C1 segment of cervical spinal cord (tissue), 14 donors: ENCODE measurements at places on chromosomes 13 and 19.

GRCh38 chr19:5932609-5933262 lies 18.7 kb downstream of the CAPS start:
- peak; percentile 14 for DNase-seq

DNA sequence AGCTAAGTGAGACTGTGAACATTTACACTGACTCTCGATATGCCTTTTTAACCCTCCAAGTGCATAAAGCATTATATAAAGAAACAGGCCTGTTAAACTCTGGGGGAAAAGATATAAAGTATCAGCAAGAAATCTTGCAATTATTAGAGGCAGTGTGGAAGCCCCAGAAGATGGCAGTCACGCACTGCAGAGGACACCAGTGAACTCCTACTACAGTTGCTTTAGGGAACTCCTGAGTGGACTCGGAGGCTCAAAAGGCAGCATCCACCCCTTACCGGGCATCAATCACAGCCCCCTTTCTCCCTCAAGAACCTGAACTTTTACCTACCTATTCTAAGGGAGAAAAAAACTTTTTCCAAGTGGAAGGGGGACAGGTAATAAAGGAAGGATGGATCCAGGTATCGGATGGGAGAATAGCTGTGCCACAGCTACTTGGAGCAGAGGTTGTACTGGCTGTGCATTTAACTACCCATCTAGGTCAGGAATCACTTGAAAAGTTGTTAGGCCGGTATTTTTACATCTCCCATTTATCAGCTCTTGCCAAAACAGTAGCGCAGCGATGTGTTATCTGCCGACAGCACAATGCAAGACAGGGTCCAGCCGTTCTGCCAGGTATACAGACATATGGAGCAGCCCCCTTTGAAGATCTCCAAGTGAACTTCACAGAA lies 80.1 kb downstream of the ZNF486 start:
- peak; percentile 14 for DNase-seq

DNA sequence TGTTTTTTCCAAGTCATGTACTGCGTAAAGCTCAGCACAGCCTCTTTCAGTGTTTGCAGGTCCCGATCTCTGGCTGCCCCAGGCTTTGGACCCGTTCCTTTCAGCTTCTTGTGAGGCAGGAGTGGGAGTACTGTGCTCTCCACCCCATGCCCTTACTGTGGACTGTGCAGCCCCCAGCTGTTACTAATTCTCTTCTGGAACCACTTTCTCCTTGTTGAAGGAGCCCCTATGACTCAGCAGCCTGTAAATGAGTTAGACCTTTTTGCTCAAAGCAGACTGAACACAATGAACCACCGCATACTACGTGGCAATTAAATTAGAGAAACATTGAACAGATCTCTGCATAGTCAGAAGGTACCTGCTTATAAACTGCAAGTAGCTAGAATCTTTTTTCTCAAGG lies 39.0 kb downstream of the SERTM1 start:
- no peak for DNase-seq

GRCh38 chr13:92941167-92941566 lies 285.4 kb upstream of the GPC6 start:
- no peak for DNase-seq

DNA sequence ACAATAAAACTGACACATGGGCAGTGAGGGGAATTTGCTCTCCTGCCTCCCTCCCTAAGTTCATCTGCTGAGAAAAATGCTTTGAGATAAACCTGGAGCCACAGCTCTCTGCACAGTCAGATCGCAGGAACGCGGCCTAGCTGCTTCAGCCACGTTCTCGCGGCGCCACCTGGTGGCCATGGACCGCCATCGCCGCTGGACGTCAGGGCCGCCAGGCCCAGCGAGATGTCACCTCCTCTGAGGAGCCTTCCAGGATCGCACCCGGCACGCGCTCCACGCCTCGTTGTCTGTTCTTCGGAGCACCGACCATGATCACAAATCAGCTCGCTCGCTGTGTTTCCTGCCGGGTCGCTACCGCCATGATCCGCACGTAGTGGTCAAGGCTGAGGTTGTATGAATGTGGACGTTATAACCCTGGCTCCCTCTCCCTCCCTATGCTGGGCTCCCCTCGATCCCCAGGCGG lies 20.6 kb upstream of the USP29 start:
- peak; percentile 21 for DNase-seq

DNA sequence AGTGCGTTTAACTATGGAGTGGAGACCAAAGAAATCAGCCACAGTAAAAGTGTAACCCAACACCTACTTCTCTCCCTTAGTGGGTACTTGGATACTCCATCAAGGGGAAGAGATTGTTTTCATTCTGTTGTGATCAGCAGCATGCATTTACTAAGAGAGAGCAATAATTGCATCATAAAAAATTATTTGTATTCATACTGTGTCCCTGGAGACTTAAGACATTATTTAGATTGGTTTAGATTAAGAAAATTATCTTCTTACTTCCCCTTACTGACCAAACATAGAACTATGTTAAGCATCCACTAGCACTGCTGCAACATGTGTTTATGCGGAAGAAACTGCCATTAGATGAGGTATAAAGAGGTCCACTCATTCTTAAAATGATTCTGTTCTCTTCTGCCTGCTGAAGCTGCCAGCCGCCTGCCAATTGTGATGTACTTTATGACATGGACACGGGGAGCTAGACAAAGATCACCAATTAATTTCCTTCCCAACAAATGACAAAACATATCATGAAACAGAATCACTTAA lies 738.5 kb downstream of the DIAPH3 start:
- no peak for DNase-seq

DNA sequence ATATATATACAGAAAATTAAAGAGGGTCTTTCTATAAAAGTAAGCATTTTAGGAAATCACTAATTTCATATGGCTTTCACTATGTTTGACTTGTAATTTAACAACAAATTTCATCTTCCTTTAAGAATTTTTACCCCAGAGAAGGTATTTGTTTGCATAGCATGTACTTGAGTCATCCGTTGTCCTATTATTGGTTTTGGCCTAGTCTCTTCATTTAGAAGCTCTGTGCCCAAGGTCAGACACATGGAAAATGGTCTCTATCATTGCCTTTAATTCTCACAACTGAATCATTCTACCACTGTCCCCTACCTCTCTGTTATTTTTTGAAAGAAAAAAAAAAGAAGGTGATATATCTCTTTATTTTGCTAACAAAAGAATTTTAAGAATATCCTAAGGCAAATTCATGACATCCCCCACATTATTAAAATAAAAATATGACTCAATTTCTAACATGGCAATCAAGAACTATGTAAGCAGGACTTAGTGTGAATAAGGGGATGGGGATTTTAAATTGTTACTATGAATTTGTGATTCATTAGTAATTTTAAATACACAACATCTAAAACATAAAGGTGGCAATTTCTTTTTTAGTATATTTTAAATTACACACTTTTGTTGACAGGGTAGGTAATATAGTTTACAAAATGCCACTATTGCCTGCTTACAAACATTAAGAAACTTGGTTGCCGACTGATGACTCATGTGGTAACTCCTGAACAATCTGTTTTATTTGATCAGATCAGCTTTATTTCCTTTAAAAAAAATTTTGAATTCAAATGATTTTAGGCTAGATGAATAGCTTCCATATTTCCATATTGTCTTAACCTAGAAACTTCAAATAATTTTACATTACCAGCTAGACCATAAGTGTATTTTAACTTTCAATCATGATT lies 13.9 kb downstream of the SLITRK5 start:
- no peak for DNase-seq

DNA sequence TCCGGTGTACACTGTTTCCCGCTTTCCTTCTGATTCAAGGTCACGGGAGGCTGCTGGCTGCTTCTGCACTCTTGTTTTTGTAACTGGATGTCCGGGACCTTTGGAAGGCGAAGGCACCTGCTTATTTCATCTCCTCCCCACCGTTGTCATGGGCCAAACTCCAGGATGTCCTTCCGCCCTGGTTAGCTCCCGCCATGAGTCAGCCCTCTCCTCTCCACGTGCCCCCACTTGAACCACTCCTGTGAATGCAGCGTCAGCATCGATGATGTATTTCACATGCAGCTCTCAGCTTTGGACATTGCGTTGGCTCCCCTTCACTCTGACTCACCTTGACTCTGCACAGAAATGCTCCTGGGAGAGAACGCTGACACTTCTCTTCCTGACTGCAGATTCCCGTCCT lies 5.5 kb upstream of the GALP start:
- no peak for DNase-seq

- DNase-seq: no peak
These were observed 13.2 kb downstream of the SPINT2 start for GRCh38 chr19:38277549-38277948.

DNA sequence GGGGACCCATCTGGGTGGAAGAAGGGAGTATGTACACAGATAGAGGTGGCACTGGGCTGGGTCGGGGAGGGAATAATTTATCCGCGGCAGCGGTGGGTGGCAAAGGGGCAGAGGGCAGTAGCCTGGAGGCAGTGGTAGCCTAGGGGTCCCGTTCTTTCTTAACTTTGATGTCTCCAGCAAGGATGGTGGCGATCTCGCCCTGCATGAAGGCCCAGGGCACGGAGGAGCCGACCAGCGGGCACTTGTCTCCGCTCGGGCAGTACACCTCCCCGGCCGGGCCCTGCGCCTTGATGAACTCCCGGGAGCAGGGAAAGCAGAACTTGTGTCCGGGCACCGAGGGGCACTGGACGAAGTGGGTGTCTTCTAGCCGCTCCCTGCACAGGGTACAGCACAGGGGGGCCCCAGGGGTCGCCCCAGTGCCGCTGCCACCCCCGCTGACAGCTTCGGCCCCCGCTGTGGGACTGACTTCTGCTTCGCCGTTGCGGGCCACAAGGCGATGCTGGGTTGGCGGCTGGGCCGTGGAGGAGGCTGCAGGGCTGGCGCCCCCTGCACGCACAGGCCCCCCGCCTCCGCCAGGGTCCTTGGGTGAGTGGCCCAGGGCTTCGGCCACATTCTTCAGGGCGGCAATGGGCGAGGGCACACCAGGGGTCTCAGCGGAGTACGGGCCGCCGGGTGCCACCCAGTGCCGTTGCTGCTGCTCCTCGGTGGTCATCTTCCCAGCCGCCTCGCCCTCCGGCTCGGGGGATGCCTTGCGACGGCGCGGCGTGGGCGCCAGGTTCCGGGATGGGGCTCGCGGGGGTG lies 1.9 kb downstream of the IRF2BP1 start:
- DNase-seq: no peak
